ENCODE measurements at places on chromosomes 7 and 10.

DNA sequence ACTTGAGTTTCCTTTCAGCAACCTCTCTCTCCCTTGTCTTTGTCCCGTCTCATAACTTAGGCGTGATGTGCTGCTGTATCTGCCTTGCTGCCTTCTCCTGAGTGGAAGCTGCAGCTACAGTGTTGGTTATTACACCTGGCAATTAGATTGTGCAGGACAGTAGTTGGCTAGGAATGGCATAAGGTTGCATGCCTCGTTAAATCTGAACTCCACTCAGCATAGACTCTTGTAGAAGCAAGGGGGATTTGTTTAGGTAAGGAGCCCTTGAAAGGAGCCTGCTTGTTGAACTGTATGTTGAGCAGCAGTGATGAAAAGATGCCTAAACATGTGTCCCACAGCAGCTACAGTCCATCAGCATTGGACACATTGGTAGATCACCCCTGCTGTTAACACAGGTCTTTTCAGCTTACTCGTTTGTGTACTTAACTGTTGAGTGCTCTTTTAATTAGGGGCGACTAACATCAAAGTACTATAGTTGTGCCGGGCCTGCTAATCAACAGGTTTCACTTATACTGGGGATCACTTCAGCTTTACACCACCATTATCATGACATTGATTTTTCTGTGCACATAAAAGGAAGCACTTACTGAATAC lies 225.0 kb downstream of the AUTS2 start:
- no peak for DNase-seq

DNA sequence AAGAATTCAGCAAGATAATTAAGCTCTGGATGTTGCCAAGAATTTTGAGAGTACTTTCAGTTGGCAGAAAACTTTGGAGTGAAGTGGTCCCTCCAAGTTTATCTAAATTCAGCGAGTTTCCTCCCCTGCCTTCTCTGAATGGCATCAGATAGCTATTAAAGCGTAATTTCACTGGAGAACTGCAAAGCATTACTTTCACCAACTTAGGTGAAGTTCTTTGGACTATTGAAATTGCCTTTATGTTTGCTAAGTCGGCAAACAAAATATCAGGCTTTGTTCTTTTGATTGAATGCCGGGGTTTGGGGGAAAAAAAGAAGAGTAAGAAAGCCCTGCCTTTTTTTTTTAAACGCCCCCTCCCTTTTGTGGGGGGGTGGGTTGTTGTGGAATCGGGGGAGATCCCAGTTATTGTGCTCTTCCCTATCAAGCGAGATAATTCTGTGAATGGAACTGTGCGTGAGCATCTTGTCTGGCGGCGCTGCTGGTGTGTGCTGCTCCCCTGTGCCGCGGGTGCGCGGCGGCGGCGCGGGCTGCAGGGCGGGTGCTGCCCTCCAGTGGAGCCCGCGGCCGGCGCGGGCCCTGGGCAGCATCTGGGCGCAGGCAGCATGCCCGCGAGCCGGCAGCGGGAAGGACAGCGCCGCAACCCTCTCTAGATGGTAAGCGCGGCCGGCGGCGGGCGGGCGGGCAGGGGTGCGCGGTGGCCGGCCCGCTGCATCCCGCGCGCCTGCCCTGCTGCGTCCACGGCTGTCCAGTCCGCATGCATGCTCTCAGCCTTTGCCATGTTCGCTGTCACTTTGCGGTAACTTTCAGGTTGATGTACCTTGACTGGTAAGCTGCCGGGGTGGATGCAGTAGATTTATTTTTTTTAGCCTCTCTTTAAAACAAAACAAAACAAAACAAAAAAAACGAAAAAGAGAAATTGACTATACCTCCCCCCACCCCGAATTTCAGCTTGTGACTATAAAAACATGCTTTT lies 176.5 kb downstream of the TCF7L2 start:
- DNase-seq, result peak; percentile 24

GRCh38 chr10:48838834-48839233 lies 100.8 kb downstream of the LRRC18 start:
- DNase-seq, result no peak

- no peak for DNase-seq
Measured at GRCh38 chr10:59372543-59372942, 10.2 kb upstream of the FAM13C start.

GRCh38 chr7:74240482-74240881 lies 13.7 kb downstream of the RFC2 start:
- DNase-seq, result no peak

- no peak for DNase-seq
Measured at GRCh38 chr7:5177060-5177459, 13.0 kb upstream of the WIPI2 start.

GRCh38 chr10:80945264-80945880 lies 407.7 kb downstream of the SH2D4B start:
- no peak for DNase-seq

GRCh38 chr7:105131033-105131656 lies 117.1 kb downstream of the KMT2E start:
- no peak for DNase-seq

DNA sequence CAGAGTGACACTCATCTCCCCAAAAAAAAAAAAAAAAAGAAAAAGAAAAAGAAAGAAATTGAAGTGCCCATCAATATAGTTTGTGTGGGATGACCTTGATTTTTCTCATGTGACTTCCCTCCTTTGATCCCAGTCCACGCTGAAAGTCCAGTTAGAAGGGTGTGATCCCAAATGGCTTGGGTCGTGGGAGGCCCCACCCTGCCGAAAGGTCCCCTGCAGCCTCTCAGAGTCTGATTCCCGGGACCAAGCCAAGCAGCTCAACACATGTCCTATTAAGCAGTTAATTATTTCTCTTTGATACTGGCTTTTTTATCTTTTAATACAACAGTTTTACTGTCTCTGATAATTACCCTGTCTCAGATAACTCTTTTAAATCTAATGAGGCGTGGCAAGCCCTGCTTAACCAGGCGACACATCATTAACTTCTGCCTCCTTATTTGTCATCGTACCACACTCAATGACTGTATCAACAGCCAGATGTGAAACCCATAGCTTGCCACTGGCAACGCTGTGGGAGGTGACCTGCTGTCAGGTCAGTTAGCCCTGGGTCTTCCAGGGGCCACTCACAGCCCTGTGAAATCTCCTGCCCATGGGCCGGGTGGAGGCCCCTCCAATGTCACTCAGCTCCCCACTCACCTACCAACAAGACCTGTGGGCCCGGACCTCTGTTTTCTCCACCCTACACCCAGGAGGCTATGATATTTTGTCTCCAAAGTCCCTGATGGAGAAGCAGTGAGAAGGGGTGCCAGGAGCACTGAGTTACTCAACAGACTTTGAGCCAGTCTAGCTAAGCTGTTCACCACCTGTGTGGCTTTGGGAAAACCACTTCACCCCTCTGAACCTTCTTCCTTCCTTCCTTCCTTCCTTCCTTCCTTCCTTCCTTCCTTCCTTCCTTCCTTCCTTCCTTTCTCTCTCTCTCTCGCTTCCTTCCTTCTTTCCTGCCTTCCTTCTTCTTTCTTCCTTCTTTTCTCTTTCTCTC lies 110.0 kb upstream of the SFMBT2 start:
- no peak for DNase-seq

DNA sequence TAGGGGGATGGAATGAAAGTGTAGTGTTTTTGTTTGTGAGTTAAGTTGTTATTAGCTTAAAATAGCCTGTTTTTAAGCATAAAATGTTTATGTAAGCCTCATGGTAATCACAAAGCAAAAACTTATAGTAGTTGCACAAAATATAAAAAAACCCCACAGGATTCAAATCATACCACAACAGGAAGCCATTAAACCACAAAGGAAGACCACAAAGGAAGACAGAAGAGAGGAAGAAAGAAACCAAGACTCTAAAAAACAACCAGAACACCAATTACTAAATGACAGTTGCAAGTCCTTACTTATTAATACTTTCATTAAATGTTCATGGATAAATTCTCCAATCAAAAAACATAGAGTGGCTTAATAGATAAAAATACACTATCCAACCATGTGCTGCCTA lies 63.6 kb downstream of the ANKRD7 start:
- peak; percentile 34 for DNase-seq

DNA sequence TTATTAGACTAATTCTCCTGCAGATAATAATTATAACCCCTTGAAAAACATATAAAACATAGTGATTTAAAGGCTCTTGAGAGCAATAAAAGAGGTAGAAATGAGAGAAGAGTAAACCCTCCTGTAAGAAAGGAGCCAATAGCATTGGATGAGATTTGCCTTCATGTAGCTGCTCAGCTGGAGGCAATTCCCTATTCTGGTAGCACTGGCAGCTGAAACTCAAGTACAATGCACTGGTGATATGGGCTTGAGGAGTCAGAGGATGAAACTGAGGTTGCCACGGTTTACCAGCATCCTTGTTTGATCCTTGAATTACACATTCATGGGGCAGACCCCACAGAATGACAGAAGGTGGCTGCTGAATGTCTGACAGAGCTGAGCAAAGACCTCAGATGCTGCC lies 76.4 kb downstream of the CTTNBP2 start:
- DNase-seq, result no peak

GRCh38 chr7:66145400-66146104 lies 30.9 kb downstream of the CRCP start:
- no peak for DNase-seq

DNA sequence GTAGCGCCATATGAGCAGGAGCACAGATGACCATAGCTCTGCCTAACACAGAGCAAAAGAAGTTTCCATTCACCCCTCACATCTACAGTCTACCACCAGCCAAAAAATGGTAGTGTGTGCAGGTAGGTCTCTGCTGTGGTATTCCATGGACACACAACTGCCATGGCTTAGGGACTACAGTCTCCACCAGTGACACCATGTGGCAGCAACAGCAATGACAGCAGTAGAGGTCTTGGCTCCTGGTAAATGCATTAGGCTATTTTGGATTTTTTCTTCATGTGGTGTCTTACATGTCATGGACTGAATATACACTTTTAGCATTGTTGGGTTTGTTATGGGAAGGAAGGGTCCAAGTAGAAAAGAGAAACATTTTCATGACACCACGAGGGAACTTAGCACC lies 70.1 kb upstream of the CABCOCO1 start:
- DNase-seq, result no peak

DNA sequence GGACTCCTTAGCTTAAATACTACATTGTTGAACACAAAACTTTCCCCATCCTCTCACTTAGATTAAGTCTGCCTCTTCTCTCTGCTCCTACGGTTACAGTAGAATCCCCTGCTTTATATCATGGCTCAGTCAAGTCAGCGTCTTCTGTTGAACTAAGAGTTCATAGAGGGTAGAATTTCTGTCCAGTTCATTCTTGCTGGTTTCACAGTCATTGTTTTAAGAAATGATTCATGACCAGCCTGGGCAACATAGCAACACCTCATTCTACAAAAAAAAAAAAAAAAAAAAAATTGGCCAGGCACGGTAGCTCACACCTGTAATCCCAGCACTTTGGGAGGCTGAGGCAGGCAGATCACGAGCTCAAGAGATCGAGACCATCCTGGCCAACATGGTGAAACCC lies 3.7 kb upstream of the ZFYVE27 start:
- no peak for DNase-seq

- no peak for DNase-seq
Measured at GRCh38 chr7:122896509-122896908, 10.2 kb upstream of the CADPS2 start.

DNA sequence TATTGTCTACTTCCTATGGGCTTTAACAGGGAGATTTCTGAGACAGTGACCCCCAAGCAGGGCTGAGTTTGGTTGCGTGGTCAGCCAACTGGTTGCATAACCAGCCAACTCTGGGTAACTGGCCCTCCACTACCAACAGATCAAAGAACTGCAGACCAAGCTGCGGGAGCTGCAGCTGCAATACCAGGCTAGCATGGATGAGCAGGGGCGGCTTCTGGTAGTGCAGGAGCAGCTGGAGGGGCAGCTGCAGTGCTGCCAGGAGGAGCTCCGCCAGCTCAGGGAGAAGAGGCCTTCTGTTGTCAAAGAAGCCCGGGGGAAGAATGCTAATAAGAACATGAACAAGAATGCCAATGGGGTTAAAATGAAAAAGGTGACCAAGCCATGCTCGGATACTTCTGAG lies 15.7 kb upstream of the FLNC start:
- no peak for DNase-seq

DNA sequence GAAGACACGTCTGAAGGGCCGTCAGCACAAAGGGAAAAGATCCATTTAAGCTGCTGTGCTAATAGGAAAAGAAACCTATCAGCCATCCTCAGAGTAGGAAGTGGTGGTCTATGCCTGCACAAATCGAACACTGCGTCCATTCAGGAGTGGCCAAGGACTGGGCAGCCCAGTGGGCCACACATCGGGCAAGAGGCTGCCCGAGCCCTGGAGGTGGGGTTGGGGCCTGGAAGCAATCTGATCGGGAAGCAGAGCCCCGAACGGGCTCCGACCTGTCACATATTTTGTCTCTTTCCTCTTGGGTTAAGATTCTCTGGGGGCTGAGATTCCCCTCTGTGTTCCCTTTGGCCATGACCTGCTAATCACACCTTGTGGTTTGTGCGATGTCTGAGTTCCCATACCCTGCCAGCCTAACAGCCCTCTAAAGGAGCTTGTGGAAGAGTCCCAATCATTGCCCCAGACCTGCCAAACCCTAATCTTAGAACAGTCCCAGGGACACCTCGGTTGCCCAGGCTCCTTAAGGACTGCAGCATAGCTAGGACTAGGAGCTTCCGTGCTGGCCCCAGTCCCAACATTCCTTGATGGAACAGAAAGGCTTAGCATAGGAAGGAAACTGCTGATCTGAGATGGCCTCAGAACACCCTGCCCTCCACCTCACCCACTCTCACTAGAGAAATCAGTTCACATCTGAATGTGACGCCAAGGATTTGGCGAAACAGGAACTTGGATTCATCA lies 77.9 kb upstream of the SAMD8 start:
- DNase-seq, result no peak

DNA sequence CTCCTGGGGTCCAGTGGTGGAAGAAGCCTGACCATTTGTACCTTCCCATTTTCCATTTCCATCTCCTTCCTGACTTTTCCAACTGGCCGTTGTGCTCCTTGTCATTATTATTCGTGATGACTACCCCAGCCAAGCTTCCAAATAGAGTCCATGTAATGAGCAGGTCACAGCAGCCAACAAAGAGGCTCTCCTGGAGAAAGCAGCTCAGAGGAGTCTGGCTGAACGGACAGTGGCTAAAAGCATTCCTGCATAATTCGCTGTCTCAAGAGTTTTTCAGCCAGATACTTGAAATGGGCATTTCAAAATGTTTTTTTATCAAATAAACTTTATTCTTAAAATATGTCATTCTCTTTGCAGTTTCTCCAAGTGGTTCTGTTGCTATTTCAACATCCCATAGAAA lies 458.6 kb downstream of the INHBA start:
- DNase-seq, result no peak

GRCh38 chr10:113493882-113494301 lies 59.0 kb upstream of the HABP2 start:
- no peak for DNase-seq

DNA sequence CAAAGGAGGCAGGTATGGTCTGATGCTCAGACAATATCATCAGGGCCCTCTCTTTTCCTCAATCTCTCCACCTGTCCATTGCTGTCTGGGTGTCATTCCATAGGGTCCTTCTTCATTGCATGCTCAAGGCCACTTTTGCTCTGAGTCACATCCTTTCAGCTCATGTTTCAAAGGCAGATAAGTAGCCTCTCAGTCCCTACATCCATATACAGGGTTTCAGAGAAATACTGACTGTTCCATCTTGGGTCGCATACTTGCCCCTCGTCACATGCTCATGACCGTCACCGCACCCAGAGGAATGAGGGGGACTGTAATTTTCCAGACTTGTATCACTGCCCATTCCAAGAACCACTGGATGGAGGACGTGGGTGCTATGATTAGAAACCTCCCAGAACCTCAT lies 93.4 kb downstream of the FAM107B start:
- DNase-seq, result no peak
